ENCODE measurements at places on chromosomes 16 and 17.

GRCh38 chr17:57713140-57713539, 32.0 kb downstream of the CCDC182 start:
- no peak for DNase-seq

DNA sequence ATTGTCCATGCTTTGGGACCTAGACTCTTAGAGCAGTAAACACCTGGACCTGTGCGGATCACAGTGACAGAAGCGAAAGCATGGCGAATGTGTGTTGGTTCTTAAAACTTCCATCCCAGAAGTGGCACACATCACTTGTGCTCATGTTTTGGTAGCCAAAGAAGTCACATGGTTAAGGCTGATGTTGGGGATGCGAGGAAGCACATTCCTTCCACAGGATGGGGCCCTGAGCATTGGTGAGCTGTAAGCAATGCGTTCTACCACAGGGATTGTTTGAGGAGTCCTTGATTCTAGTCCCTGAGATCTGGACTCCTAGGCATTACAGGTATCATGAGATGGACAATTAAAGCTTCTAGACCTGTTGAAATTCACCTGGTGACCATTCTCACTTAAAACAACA, 375.9 kb downstream of the UTP18 start:
- DNase-seq: no peak

DNA sequence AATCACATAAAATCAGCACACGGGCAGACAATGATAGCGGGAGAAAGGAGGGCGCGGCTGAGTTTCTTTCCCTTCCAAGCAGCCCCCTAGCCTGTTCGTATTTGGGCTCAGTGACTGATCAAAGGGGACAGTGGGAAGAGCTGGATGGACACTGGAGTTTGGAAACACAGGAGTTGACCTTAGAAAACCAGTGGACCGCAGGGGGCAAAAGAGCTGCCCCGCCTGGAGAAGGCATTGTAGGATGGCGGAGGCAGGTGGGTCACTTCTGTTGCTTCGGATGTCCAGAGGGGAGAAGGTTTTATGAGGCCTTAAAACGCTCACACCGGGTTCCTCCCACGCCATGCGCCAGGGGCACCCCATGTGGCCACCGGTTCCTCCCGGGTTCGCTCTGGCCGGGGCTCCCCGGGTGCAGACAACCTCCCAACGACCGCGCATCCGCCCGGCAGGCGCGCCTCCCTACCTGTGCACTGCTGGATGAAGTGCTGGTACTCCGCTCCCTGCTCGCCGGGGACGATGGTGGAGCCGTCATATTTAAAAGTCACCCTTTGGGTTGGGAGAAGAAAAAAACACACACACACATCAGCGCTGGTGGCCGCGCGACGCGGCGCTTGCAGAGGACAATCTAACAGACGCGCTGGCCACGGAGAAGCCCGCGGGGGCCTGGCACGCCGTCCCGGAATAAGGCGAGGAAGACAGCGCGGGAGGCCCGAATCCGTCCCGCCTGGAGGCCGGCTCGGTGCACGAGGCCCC, 662 bp downstream of the COTL1 start:
- DNase-seq: peak; percentile 60

DNA sequence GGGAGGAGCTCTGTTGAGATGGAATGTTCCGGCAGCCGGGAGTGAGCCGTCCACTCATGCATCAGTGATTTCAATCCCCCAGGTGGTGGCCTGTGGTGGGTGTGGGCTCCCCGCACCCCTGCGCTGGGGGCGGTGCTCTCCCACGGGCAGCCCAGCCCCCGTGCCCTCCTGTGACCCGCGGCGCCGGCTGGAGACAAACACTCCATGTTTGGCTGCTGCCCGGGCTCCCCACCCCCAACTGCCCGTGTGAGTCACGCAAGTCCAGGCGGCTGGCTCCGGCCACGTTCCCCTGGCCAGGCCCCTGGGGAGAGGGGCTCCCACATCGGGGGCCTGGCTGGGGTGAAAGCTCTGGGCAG, 29.4 kb downstream of the CACNA1H start:
- no peak for DNase-seq

DNA sequence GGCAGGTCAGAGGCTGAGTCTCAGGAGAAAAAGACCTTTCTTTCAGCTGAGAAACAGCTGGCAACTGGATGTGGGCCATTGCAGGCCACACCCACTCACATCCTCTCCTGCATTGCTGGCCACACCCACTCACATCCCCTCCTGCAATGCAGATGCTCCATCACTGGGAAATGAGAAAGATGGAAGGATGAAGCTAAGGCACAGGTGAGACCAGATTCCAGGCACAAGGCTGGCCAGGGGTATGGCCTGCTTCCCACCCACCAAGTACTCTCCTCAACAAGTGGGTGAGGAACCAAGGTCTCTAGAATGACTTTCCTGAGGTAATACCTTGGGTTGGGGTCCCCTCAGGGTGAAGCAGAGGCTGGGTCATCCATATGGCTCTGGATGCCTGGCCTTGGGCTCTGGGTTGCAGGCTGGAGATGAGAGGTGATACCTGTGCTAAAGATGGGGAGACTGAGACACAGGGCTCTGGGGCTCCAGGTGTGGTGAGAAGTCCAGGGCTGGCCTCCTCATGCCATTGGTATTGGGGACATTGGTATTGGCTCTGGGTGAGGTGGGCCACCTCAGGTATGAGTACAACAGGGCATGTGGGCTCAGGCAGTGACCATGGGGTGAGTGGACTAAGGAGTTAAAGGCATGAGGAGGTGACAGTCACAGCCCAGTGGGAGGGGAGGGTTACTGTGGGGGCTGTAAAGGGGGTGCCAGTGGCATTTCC, 1726.8 kb downstream of the TP53TG3F start:
- no peak for DNase-seq

GRCh38 chr17:8057691-8058114, 18.8 kb downstream of the ALOX15B start:
- DNase-seq: peak; percentile 83

DNA sequence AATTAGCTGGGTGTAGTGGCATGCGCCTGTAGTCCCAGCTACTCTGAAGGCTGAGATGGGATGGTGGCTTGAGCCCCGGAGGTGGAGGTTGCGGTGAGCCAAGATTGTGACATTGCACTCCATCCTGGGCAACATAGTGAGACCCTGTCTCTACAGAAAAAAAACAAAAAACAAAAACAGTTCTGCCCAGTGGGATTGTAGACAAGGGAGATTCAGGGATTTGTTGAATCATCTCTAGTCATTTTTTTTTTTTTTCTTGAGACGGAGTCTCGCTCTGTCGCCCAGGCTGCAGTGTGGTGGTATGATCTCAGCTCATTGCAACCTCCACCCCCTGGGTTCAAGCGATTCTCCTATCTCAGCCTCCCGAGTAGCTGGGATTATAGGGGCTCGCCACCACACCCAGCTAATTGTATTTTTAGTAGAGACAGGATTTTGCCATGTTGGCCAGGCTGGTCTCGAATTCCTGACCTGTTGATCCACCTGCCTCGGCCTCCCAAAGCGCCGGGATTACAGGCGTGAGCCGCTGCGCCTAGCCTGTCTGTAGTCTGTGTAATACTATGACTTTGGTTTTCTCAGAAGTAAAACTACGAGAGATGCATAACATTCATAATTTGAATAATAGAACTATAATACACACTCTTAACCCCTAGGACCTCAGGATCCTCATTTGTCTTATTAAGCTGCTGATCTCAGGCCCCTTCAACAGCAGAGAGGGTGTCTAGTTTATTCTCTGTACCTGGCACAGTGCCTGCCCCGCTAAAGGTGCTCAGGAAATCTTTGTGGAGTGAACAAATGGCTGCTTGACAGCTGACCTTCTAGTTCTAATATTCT, 1.4 kb downstream of the TEN1 start:
- DNase-seq: no peak

Measured in CD8-positive, alpha-beta T cell (primary cell).